Thoracic aorta (tissue), 2 donors: ENCODE measurements at places on chromosomes 7 and 10.

- H3K4me1 ChIP-seq, result peaks cover 23% of the 10 kb centered on the region
- H3K4me3 ChIP-seq, result no peak overlapping the region
- H3K27ac ChIP-seq, result no peak overlapping the region
These were observed 45.9 kb upstream of the KLF6 start for GRCh38 chr10:3830946-3831345.

DNA sequence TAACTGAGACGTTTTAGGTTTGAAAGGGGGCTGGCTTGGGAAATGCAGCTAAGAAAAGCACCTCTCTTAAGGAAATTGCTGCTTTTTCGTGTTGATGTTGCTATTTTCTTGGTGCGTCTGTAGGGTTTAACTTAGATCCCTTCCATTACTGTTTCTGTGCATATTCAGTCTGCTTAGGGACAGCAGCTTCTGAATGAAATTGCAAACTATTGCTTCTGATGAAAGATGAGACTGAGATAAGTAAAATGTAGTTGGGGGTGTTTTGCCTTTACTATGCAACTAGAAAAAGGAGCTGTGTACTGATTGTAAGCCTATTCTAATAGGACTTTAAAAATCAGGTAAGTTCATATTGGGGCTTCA, 772 bp downstream of the HDAC9 start:
- no peak for DNase-seq
- peaks cover 29% of the 10 kb centered on the region for H3K4me1 ChIP-seq
- peak overlapping the region; percentile 83 for H3K27ac ChIP-seq

DNA sequence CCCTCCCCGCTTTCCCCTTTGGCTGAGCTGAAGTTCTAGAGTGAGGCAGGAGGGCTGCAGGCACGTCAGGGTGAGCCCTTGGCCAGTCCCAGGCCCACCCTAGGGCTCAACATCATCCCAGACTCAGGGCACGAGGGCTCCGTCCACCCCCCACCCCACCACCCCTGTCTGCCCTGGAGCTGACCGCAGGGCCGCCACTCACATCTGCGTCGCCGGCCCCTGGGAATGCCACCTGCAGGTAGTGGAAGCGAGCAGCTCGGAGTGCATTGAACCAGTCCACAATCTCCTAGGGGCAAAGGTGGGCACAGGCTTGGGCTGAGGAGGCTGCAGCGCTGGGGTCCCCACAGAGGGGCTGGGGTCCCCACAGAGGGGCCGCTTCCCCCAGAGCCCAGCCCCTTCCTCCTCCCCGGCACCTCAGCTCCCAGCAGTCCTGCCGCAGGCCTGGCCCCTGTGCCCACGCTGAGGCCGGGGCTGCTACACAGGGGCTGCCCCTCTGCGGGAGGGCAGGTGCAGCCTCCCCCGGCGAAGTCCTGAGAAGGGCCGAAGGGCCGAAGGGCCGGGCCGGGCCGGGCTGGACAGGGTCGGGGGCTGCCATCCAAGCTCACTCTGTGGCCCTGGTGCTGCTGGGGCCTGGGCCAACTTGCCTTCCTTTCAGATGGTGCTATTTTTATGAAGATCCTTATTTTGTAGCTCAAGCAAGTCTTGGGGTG, 24.1 kb downstream of the GET4 start:
- H3K27ac ChIP-seq, result no peak overlapping the region
- H3K4me1 ChIP-seq, result peaks cover 6% of the 10 kb centered on the region

GRCh38 chr7:105156731-105157130, 142.7 kb downstream of the KMT2E start:
- H3K4me3 ChIP-seq, result no peak overlapping the region
- no peak for DNase-seq
- no peak overlapping the region for H3K27ac ChIP-seq
- H3K27me3 ChIP-seq, result no peaks in the 10 kb centered on the region

DNA sequence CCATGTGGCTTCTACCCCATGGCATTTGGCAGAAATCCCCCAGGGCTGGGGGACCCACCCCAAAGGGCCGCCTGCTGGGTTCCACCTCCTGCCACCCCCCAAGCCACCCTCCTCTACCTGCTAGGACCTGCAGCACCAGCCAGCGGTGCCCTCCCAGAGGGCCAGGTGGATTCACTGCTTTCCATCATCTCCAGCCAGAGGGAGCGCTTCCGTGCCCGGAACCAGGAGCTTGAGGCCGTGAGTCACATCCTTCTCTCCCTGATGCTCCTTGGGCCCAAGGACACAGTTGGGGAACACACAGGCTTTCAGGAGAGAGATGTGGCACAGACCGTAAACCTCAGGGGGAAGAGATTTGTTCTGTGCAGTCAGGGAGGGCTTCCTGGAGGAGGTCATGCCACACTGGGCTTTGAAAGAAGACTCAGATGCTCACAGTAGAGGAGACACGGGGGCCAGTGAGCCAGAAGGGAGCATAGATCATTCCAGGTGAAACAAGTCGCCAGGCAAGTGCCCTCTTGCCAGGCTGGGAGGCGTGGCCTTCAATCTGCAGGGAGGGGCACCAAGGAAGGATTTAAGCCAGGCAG, 11.5 kb upstream of the SH2B2 start:
- no peak overlapping the region for H3K4me3 ChIP-seq
- DNase-seq, result no peak
- no peaks in the 10 kb centered on the region for H3K4me1 ChIP-seq
- no peak overlapping the region for H3K27ac ChIP-seq
- no peaks in the 10 kb centered on the region for H3K27me3 ChIP-seq

DNA sequence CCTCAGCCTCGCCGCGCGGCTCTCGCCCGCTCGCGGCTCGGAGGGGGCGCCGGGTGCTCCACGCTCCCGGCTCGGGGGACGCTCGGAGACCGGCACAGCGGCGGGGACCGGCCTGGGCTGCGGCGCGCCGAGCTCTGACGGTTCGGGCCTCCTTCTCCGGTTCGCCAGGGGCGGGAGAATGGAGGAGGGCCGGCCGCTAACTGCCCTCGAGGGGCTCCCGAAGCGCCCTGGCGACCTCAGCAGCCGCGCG, 232 bp upstream of the GRID1 start:
- no peak overlapping the region for H3K27ac ChIP-seq
- peaks cover 7% of the 10 kb centered on the region for H3K4me1 ChIP-seq
- H3K4me3 ChIP-seq, result peak overlapping the region; percentile 76
- no peak for DNase-seq
- peaks cover 6% of the 10 kb centered on the region for H3K27me3 ChIP-seq
